ENCODE measurements at places on chromosomes 1 and 21.

DNA sequence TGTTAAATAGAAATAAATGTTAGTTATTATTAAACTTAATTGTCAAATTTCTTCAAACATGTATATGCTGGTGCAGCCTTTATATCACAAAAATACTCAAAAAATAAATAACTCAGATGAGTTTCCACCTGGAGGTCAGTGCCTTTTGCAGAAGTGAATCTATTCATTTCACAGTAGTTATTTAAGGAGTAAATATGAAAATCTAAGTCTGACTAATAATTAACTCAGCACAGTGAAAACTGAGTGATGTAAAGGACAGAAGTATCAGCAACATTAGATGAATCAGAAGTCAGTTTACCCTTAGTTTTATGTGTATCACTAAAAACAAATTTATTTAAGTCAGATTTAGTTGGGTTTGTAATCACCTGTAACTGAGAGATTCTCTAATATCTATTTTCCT is 2135.4 kb downstream of the MRPL39 start:
- DNase-seq: no peak

DNA sequence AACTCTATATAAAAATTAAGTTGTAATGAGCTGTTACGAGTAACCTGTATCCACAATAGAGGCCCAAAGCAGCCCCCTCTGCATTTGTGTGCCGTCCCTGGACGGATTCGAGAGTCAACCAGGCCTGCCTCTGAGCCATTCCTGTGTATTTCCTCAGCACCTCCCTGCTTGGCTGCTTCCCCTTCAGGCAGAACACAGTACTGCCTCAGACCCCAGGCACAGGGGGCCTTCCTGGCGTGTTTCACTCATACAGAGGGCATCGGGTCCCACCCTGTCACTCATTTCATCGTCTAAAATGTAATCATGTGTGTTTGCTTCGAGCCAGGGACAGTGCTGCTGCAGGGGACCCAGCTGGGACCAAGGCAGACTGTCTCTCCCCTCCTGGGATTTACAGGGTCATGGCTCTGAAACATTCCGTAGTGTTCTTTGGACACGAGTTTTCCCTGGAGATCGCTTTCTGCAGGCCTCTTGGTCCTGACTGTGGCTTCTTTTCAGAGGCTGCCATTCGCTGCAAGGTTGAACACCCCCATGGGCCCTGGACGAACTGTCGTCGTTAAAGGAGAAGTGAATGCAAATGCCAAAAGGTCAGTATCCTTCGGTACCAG is 19.4 kb downstream of the LGALS8 start:
- DNase-seq: no peak

GRCh38 chr1:1398677-1399186 is 403 bp downstream of the CCNL2 start:
- no peak for DNase-seq

DNA sequence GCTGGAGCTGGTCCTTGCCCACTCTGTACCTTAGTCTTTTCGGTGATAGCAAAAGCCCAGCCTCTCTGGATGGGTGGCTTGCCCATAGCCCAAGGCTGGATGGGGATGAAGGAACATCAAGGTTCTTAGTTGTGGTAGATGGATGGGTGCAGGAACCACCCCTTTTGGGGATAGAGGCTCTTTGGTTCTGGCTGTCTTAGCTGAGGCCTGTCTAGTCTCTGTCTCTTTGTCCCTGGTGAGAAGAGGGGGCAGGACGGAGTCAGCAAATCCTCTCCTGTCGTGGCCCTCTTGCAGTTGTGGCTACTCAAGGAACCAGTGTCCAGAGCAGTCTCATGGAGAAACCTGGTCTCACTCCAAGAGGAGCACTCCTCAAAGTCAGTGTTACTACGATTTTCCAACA is 8.5 kb downstream of the VANGL2 start:
- no peak for DNase-seq

GRCh38 chr21:36023092-36023480 is 37.2 kb downstream of the SETD4 start:
- DNase-seq: no peak

GRCh38 chr21:42572906-42573495 is 59.3 kb downstream of the SLC37A1 start:
- no peak for DNase-seq

GRCh38 chr1:208189716-208190115 is 54.5 kb downstream of the PLXNA2 start:
- DNase-seq: no peak

DNA sequence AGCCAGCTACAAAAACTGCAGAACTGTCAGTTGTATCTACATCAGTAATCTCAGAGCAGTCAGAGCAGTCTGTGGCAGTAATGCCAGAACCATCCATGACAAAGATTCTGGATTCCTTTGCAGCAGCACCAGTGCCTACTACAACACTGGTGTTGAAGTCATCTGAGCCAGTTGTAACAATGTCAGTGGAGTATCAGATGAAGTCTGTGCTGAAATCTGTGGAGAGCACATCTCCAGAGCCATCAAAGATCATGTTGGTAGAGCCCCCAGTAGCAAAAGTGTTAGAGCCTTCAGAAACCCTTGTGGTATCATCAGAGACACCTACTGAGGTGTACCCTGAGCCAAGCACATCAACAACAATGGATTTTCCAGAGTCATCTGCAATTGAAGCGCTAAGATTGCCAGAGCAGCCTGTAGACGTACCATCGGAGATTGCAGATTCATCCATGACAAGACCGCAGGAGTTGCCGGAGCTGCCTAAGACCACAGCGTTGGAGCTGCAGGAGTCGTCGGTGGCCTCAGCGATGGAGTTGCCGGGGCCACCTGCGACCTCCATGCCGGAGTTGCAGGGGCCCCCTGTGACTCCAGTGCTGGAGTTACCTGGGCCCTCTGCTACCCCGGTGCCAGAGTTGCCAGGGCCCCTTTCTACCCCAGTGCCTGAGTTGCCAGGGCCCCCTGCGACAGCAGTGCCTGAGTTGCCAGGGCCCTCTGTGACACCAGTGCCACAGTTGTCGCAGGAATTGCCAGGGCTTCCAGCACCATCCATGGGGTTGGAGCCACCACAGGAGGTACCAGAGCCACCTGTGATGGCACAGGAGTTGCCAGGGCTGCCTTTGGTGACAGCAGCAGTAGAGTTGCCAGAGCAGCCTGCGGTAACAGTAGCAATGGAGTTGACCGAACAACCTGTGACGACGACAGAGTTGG is 7.3 kb downstream of the SON start:
- DNase-seq: no peak

DNA sequence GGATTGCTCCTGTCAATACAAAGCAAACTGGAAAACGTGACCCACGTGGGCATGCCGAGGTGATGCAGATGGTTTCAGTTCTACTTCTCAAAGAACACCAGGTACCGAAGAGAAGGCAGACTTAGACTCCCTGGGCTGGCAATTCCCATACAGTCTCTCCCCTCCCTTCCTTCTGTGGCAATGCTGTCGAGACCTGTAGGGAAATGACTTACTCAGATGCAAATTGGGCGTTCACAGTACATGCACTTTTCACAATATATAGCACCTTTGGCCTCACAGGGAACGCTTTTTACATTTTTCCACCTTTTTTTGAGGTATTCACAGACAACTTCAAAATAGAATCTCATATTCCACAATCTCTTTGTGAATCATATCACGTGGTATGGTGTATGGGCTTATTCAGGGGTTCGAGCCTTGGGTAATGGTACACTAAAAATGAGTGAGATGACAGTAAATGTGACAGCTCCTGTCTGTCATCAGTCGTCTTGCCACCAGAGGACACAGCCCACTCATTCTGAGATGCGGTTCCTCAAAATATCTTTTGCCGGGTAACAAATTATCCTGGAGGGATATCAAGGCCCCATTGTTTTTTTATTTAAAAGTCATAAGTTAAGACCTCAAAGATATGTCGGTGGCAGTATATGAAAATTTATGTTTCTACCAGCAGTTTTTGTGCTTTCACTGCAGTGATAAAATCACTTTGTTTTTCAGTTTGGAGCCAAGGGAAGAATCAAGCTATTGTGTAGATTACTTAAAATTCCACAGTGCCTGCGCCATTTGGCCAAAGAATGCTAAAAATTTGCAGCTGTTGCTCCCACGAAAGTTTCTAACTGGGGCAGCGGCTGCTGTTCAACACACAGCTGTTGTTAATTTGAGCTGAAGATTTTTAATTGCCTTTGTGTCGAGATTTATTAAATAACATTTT is 168.4 kb downstream of the ZZZ3 start:
- no peak for DNase-seq

DNA sequence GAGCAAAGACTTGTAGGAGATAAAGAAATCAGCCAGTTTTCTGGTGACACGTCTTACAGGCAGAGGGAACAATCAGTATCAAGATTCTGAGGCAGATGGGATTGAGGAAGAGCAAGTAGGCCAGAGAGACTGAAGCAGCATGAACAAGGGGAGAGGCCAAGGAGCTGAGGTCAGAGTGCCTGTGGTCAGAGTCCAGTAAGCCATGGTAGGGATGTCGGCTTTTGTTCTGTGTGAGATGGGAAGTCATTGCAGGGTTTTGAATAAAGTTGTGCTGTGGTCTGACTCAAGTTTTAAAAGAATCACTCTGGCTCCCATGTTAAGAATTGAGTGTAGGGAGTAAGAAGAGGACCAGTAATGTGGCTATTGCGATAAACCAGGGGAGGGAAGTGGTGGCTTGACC is 85.9 kb upstream of the IVNS1ABP start:
- DNase-seq: no peak

DNA sequence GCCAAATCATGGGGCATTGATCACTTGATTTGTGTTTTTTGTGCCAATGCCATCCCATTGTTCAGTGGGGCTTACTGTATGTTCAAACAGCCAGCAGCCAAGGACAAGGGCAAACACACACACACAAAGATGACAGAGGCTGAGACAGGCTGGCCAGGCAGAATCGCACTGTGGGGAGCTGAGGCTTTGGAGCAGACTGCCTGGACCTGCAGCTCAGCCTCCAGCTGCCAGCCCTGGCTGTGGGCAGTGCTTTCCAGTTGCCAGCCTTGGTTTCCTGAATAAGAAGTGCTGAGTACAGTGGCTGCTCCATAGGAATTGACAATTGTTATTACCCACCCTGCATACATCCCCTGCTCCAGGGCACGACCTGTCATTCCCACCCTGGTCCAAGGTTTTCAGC is 16.9 kb upstream of the PCP4 start:
- no peak for DNase-seq

DNA sequence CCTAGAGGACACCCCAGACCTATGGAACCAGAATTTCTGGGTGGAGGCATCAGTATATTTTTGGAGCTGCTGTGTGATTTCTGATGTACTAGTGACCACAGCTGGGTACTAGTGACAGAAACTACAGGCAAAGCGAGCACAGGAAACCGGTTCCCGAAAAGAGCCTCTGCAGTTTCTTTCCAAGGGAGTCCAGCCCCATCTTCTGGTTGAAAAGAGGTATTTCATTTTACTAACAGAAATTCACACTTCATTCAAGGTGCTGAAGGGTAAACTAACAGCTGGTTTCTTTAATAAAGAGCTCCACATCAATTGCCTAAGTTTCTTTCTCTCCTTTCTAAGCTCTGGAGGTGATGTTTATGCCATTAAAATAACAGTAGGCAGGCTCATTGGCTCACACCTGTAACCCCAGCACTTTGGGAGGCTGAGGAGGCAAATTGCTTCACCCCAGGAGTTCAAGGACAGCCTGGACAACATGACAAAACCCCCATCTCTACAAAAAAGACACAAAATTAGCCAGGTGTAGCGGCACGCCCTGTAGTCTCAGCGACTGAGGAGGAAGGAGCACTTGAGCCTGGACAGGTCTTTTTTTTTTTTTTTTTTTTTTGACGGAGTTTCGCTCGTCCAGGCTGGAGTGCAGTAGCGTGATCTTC is 22.0 kb downstream of the THAP3 start:
- DNase-seq: no peak
